ENCODE measurements at places on chromosomes 3 and 15.

- no peak for DNase-seq
These were observed 31.1 kb upstream of the INSYN1 start for GRCh38 chr15:73784291-73784690.

- no peak for DNase-seq
These were observed 47.1 kb downstream of the RYR3 start for GRCh38 chr15:33357845-33358244.

GRCh38 chr15:47951781-47952180 is 169.0 kb upstream of the SLC24A5 start:
- no peak for DNase-seq

DNA sequence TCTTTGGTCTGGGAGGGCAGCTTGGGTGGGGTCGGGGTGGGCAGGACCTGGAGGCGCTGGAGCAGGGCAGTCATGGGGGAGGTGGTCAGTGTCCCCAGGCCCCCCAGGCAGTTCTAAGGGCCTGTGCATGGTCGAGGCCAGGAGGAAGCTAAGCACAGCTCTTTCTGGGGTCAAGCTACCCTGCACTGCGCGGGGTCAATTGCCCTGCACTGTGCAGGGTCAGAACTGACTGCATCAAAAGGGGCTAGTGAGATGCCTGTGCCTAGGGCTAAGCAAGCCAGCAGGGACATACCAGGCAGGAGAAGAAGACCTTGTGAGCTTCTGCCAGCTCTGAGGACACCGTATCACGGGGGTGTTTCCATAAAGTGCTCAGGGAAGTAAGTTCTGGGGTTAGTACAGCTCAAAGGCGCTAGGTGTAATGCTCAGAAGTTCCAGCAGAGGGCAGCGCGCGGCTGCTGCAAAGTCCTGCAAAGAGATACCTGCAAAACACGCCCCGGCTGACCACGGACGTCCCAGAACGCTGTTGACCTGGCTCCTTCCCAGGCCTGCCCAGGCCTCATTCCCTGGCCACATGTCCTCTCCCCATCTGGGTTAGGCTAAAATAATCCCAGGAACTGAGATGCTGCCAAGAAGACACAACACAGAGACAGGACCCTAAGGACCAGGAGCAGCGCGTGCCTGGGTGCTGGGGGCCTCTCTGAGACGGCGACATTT is 18.8 kb upstream of the IQSEC1 start:
- peak; percentile 72 for DNase-seq

GRCh38 chr15:59885832-59886231 is 118.3 kb upstream of the FOXB1 start:
- no peak for DNase-seq

GRCh38 chr3:125192190-125193035 is 20.1 kb downstream of the SLC12A8 start:
- no peak for DNase-seq

DNA sequence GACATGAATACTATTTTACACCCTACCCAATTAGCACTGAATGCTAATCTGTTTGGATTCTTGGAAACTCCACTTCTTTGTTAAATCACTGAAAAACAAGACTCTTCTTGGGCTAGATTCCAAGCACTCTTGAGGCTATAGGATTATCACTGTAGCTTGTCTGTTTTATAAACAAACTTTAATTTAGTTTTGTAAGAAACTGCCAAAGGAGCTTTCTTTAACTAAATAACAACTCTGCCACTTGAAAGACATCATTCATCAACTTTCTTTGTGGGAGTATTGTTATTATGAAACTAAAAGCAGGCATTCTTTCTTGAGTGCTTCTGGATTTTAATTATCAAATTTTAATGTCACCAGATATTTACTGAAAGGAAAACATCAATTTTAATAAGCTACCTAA is 24.1 kb downstream of the CBLB start:
- no peak for DNase-seq

DNA sequence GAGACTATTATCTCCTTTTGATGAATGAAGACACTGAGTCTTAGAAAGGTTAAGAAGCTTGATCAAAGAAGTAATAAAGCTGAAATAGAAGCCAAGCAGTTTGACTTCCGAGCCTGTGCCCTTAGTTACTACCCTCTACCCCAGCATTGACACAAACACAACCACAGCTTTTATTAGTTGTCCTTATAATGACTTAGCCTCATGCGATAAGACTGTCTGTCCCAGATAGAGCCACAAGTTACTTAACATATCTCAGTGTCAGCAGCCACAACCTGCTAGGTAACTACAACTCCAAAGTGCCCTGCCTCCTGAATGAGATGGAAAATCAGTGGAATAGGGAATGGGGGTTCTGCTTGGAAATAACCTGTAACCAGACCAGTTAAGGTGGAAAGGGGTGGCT is 781.6 kb upstream of the CFAP20DC start:
- DNase-seq = no peak

Measured in activated naive CD8-positive, alpha-beta T cell treated with anti-CD3 and anti-CD28 coated beads for 36 hours (primary cell).